ENCODE measurements at places on chromosomes 2 and 18.

GRCh38 chr2:136245211-136245610 is 127.3 kb upstream of the CXCR4 start:
- DNase-seq, result no peak

DNA sequence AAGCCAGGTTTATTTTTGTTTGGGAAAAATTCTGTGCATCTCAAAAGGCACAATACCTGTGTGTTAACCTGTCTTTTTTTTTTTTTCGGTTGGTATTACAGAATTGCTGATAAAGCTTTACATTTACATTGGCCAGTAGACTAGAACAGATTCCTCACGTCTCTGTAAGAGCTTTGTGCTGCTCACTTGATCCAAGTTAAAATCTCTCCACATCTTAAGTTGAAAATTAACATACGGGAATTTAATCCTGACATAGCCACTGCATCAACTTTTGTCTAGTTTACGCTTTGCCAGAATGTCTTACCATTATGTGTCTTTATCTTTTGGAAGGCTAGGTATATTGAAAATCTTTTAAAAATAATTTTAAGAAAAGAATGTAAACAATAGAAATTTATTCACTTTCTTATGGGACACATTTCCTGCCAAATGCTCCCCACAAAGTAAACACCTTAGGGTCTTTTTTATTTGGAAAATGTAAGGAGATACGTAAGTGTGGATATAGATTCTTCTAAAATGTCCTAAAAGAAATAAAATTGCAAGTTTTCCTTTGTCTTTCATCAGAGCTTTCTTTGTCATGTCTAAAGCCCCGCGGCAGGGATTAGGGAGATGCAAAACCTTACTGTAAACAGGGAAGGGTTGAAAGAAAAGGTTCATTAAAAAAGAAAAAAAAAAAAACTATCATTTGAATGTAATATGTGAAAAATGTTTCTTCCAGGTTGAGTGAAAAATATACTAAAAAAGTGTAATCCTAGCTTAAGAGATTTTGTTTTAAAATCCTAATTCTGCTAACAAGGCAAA is 912.8 kb downstream of the NRXN1 start:
- no peak for DNase-seq

DNA sequence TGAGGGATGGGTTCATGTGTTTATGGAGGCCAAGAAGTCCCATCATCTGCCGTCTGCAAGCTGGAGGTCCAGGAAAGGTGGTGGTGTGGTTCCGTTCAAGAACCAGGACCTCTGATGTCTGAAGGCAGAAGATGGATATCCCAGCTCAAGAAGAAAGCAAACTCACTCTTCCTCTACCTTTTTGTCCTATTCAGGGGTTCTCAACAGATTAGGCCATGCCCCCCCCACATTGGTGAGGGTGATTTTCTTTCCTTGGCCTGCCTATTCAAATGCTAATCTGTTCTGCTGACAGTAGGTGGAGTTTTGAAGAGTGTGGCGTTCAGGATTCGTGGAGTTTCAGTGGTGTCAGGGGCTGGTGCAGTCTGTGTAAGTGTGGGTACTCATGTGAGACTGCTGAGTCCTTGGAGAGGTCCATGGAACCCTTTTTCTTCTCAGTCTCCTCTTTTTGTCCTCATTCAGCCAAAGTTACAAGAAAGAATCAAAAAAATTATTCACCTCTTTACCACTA is 5.9 kb downstream of the MSL3B start:
- no peak for DNase-seq

GRCh38 chr2:69744456-69744855 is 2.5 kb downstream of the ANXA4 start:
- no peak for DNase-seq
